Suppressor macrophage (primary cell): ENCODE measurements at places on chromosomes 11 and 22.
A peak's percentile ranks its signal among the peaks of the same experiment; 100 is the strongest.

DNA sequence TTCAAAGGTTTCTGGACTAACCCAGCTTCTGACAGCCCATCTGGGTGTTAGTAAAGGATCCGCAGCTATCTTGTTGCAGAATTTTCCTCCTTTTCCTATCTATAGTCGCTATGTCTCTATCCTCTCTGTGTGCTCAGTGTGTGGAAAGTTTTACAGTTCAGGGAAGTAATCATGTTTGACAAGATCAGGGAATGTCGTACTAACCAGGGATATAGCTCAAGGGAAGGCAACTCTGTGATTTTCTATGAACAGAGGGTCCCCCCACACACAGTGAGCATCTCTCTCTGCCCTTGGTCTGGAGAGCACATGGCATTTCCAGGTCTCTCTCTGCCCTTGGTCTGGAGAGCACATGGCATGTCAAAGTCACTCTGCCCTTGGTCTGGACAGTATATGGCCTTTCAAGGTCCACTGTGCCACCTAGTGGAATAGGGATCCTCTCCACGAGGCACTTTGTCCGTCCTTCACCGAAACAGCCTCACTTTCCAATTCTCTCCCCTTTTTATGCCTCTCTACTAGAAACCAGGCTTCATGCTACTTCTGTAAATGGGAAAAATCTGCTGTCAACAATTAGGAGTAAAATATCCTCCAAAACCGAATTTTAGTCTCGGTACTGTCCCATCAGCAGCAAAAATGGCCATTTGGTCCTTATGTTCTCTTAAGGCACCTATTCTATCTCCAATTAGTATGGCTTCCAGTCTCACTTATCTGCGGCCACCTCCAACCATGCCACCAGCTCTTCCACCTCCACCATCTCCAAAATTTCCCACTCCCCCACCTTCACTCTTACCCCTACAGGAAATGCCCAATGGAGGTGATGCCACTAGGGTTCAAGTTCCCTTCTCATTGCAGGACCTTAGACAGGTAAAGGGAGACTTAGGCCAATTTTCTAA lies 88.7 kb downstream of the IGLL5 start:
- DNase-seq: no peak

DNA sequence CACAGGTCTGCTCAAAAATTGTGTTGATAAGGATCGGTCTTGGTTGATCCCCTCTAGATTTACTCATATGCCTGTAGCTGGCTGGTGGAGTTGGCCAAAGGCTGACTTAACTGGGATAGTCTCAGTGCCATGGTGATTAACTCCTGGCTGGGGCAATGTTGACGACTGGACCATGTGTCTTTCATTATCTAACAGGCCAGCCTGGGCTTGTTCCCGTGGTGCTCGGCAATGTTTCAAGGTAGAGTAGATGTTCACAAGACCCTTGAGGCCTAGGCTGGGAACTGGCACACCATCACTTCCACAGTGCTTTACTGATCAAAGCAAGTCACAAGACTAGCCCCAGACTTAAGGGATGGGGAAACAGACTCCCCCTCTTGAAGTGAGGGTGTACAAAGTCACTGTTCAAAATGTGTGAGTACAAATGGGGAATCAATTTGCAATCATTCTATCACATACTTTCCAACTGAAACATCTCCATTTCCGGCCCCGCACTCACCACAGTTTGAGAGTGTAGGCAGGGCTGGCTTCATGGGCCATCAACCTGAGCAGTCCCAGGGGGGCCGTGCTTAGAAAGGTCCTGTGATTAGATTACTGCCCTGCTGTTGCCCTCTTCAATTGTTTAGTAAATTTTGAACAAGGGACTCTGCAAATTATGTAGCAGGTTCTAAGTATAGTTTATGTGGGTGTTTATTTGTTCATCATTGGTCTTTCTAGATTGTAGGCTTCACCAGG lies 240.8 kb downstream of the NELL1 start:
- DNase-seq: no peak

DNA sequence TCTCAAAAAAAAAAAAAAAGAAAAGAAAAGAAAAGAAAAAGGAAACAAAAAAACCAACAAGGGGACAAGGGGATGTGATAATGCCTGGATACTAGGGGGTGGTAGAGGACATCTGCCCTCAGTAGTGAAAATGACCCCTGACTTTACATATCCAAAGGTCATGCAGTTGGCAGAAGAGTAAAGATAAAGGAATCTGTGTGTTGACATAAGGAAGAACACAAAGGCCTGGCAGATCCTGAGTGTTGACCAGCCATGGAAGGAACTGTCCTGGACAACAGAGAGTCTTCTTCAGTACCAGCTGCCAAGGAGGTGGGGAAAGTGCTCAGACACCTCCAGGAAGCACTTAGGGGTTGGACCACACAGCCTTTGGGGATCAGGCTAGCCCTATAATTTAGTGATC lies 12.6 kb downstream of the SLC43A1 start:
- no peak for DNase-seq

GRCh38 chr11:116164843-116165242 lies 607.9 kb downstream of the BUD13 start:
- no peak for DNase-seq

- DNase-seq: no peak
Measured at GRCh38 chr22:46415776-46416519, 80.4 kb downstream of the TRMU start.

- no peak for DNase-seq
Measured at GRCh38 chr11:19867064-19867463, 154.4 kb downstream of the NAV2 start.

DNA sequence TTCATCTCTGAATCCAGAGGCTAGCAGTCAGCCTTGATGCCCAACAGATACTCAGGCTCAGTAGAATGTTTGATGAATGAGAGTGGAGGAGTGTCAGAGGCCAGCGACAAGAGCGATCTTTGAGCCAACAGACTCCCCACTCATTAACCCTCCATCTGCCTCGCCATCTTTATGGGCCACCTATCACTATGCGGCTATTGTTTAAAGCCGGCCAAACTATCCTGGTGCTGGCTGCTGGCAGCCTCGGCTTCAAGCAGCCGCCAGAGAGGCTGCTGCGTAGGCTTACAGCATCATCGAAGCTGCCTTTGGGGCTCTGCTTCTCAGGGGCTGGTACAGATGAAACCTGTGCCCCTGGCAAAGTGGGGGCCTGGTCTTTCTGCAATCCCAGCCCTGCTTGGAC lies 525.6 kb downstream of the INSC start:
- no peak for DNase-seq

- peak; percentile 92 for DNase-seq
Measured at GRCh38 chr22:22928666-22929380, 41.2 kb downstream of the IGLL5 start.

- DNase-seq: no peak
Measured at GRCh38 chr22:37177221-37177620, 10.8 kb downstream of the C1QTNF6 start.

DNA sequence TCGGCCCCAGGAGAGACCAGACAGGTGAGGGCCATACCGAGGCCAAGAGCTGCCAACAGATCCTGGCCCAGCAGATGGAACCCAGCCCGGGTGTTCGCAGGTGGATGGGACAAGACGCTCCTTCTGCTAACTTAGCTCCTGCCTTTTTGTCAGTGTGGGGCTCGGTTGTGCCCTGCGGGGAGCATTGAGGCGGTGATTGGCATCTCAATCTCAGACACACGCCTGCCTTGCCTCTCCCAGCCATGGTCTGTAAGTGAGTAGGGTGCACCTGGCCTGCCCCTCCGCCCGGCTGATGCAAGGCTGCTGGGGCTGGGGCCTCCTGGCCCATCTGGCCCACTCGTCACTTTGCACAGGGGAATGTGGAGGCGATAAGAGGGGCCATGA lies 350.1 kb downstream of the TBC1D22A start:
- no peak for DNase-seq

- DNase-seq: peak; percentile 42
Measured at GRCh38 chr22:17258015-17258787, 39.0 kb upstream of the ADA2 start.

- DNase-seq: no peak
Measured at GRCh38 chr11:14242187-14242586, 116.8 kb downstream of the RRAS2 start.

DNA sequence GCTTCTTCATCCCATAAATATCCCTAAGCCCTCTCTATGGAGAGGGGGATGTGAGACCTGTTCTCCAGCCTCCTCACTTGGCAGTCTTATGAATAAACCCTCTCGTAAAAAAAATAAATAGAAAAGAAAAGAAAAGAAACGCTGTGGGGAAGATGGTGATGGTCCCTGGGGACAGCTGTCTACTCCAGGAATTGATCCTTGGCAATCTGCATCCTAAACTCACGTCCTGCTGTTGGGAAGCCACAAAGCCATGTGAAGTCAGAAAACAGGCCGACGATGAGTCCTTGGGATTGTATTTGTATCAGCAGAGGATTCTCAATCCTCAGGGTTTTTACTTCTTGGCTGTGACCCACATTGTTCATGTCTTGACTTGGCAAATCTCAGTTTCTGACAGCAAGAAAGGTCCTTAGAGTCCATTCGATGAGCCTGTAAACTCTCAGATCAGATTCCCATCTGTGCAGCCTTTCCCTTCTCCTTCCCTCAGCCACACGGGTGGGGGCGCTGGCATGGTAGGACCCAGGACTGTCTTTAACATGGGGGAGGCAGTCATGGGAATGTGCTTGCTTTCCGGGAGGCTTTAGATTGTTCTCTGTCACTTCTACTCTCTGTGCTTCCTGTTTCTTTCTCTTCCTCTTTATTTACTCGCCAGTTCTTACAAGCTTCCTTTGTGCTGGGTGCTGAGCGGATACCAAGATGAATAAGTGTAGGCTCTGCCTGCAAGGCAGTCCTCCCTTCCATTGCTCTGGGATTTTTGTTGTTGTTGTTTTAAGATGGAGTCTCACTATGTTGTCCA lies 24.9 kb downstream of the TCP11L1 start:
- peak; percentile 78 for DNase-seq

DNA sequence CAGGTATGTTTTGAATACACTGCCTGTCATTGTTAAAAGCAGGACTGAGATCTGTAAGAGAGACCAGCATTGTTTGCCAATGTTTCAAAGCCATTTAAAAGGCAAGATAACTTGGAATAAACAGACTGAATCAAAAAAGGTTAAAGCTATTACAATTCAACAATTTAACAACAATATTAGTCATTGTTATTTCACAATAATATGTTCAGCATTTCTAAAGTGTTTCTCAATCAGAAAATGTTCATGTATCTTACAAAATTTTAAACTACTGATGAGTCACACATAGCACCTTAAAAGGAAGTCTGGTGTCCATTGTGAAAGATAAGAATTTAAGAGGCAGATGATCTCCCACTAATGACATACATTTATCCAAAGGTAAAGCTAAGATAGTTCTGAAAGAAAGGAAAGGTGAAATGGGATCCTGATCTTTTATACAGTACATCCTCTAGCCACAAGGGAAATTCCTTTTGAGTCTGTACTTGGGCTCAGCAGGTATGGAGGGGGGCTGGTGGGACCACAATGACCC lies 79.7 kb downstream of the MAML2 start:
- DNase-seq: peak; percentile 89

DNA sequence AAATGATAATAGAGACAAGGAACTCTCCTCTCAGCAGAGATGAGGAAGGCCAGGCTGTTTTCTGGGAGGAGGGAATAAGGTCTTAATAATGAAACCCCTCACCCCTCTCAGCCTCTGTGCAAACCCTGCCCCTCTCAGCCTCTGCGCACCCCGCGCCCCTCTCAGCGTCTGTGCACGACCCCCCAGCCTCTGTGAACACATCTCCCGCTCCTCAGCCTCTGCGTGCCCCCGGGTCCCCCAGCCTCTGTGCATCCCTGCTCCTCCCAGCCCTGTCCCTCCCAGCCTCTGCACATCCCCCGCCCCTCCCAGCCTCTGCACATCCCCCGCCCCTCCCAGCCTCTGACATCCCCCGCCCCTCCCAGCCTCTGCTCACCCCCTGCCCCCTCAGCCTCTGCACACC lies 837.8 kb downstream of the TBC1D22A start:
- DNase-seq: no peak

- peak; percentile 27 for DNase-seq
Measured at GRCh38 chr11:34300926-34301295, 56.9 kb downstream of the ABTB2 start.

GRCh38 chr11:128731041-128731663 lies 37.3 kb downstream of the FLI1 start:
- no peak for DNase-seq

GRCh38 chr11:115497303-115497702 lies 6.9 kb downstream of the CADM1 start:
- DNase-seq: no peak

DNA sequence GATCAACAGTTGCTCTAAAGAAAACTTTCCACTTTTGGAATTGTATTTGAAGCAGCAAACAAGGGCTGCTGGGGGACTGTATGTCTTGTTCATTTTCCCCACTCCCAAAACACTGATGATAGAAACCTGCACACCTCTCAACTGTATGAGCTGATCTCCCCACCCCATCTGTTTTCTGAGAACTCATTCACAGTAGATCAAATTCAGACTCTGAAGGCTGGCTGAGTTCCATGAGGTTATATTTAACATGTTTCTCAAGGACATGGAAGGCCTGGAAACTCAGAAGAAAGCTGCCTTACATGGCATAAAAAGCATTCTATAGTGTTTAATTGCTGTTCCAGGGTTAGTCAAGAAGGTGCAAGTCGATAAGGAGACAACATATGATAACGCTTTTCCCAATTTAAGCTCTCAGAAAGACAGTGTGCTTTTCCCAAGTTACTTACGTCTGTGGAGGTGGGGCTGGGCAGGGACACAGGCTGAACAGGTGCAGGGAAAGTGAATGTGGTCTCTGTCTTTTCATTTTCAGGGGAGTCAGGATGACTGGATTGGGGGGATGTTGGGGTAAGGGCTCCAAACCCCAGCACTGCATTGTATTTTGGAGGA lies 23.0 kb downstream of the LARGE2 start:
- no peak for DNase-seq

- no peak for DNase-seq
Measured at GRCh38 chr11:12247543-12248254, 129.7 kb upstream of the PARVA start.

DNA sequence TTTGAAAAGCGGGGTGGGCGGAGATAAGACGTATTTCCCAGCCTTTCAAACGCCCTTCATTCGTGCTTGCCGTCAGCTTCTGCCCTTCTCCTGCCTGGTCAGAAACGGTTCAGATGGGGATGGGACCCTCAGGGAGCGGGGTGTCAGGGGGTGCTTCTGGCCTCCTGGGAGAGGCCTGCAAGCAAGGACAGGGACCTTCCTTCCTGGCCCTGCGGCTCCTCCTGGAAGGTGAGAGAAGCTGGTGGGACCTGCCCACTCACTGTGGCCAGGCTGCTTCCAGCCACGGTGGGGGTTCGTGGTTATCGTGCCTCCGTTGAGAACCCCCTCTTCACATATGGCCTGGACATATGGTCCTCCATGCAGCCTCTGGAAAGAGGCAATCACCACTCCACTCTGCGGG lies 104.6 kb downstream of the MPPED1 start:
- no peak for DNase-seq

DNA sequence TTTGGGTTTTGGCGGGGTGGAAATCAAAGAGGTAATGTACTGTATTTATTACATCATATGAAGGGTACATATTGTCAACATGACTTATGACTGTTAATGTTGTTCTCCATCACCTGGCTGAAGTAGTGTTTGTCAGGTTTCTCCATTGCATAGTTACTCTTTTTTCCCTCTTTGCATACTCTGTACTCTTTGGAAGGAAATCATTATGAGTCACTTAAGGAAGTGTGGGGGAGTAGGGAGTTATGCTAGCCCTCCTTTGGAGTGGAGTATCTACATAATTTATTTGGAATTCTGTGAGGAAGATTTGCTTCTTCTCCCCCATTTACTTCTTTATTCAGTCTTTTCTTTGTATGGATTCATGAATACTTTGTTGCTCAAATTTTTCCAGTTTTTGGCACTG lies 3.6 kb upstream of the PGR start:
- no peak for DNase-seq

- no peak for DNase-seq
Measured at GRCh38 chr11:3193373-3194015, 25.1 kb downstream of the MRGPRG start.
